Right ventricle myocardium inferior (tissue), 1 donor: ENCODE measurements at places on chromosomes 3 and 15. TPM values are rescaled to one million over a fixed set of nuclear protein-coding genes. Genes with fewer than 3 reads are reported as not detected.

DNA sequence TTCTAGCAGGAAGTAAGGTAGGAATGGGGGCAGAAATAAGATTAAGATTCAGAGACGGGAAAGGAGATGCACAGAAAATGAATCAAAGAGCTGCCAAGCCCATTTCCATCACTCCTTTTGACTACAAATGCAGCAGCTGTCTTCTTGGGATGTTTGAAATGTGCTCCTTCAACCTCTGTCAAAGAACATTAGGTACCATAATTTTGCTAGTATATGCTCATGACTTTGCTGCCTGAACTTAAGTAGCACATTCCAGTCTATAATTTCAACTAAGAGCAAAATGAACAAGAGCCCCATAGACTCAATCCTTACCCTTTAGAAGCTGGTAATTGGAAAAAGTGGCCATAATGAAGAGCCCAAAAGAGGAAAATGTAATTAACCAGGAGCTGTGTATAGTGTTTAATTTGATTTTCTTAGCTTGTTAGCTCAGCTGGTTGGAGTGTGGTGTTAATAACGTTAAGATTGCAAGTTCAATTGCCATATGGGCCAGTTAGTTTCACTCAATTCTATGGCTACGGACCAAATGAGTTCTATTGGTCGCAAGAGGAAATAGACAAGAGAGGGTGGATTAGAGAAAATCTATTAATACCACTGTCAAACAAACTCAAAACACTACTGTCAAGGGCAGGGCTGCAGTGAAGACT lies 349.9 kb downstream of the ZBBX start:
- DNase-seq, result no peak

DNA sequence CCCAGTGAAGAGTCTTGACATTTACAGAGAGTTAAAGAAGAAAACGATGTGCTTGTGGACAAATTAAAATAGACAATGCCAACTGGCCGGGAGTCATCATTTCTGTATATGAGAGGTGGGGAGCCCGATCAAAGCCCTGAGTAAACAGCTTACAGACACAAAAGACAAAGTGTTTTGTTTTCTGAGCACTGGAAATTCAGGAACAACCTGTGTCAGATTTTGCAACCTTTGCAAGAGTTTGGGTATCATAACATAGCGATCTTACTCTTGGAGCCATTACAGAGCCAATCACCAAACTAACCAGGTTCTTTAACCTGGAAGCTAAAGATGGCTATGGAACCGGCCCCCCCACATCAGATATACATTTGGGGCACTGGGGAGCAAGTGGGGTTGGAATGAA lies 101.9 kb upstream of the LRIG1 start:
- no peak for DNase-seq

DNA sequence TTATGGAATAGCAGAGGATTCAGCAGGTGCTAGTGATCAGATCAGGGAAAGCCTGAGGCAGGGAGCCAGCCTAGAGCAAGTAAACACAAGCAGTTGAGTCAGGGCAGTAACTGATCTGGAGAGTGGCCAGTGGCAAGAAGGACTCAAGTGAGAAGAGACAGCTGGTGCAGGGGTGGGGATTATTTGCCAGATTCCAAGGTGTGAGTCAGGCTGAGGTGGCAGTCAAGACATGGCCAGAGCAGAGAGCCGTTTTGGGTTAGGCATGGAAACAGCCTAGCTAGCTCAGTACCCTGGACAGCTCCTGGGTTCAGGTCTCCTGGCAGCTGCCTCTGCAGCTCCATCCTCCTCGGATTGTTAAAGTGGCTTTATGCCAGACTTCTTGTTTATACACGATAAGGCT lies 281.9 kb upstream of the ONECUT1 start:
- no peak for DNase-seq

DNA sequence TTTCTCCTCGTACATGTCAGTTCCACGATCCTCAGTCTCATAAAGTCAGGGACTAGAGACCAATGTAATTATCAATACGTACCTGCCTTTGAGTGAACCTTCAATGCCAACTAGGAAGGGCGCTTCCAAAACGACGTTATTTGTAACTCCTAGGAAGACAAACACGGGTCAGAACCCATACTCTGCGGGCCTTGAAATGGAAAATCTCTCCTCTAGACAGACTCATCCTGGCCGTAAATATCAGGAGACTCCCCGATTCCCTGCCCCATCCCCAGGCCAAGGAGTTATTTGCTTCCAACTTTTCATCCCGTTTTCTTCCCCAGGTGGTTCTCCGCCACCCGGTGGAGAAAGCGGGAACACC lies 578 bp downstream of the OIP5 start:
- no peak for DNase-seq

DNA sequence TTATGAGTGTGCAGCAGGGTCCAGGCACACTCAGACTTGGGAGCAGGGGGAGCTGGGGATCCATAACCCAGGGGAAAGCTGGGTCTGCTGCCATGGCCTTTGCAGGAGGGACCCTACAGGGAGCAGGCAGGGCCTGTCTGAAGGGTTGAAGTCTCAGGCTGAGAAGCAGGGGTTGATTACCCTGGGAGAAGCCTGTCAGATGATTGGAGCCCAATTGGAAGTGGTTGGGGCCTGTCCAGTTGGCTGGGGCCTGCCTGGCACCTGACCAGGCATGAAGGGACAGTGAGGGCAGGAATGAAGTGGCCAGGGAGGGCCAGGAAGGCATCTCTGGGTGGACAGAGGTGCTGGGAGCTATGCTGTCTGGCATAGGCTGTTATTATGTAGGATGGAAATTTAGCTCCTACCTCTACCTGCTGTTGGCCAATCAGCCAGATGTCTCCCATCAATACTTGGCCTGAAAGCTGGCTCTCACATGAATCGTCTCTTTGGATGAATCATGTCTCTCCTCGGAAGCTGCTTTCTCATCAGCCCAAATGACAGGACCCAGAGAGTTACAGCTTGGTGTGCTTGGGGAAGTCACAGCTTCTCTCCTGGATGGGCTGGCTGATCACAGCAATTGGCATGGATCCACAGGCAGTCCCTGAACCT lies 27.4 kb upstream of the SLCO2A1 start:
- DNase-seq, result no peak

- no peak for DNase-seq
Observed at GRCh38 chr3:159831466-159831865, 157.2 kb upstream of the IL12A start.

- no peak for DNase-seq
Observed at GRCh38 chr15:66941108-66941711, 124.2 kb upstream of the SMAD3 start.

DNA sequence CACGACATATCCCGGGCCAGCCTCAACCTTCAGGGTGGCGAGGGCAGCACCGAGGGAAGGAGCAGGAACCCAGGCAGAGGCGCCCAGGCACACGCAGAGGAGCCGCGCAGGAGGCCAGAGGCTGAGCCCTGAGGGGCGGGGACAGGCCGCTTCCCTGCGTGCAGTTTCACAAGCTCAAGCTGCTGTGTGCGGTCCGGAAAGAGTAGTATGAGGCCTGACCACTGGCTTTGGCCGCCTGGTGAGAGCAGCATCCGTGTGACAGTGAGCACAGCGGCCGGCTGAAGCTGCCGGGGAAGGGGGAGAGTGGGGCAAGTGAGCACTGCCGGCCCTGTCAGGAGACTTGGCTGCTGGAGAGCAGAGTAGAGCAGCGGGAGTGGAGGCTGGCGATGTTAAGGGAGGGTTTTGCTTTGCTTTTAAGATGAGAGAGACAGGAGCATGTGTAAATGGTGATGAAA lies 8.7 kb downstream of the ZDHHC19 start:
- DNase-seq, result peak; percentile 82

GRCh38 chr3:125142940-125143339 lies 69.6 kb downstream of the SLC12A8 start:
- DNase-seq, result no peak

GRCh38 chr3:25884981-25885380 lies 95.1 kb downstream of the OXSM start:
- DNase-seq, result no peak

DNA sequence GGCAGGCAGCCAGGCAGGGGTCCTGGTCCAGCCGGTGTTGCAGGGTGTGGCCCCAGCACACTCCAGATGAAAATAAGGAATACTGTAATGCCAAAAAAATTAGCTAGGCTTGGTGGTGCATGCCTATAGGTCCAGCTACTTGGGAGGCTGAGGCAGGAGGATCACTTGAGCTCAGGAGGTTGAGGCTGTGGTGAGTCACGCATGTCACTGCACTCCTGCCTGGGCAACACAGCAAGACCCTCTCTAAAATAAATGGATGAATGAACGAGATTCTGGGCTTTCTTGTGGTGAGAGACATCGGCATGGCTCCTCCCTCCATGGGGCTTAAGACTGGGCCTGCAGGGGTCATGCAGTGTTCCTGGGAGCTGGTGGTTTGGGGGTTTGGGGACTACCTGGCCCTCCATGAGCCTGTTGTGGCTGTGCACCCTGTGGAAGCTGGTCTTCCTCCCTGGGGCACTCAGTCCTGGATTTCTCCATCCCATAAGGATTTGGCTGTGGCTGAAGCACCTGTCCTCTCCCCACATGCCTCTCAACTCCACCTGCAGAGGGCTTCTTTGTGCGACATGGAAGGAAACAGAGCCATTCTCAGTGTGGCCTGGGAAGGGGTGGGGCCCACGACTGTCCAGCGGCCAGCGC lies 7.6 kb upstream of the RCCD1 start:
- DNase-seq, result no peak

DNA sequence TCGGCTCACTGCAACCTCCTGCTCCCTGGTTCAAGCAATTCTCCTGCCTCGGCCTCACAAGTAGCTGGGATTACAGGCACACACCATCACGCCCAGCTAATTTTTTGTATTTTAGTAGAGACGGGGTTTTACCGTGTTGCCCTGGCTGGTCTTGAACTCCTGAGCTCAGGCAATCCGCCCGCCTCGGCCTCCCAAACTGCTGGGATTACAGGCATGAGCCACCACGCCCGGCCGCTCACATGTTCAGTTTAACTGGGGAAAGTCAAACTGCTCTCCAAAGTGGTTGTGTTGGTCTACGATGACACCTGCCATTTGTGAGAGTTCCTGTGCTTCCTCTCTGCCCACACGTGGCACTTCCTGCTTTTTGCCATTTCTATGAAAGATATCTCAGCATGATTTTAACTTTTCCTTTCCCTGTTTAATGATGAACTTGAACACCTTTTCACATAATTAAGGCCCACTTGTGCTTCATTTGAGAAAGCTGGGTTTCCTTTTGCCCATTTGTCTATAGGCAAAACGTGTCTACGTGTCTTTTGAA lies 877 bp upstream of the GP5 start:
- DNase-seq, result no peak

Gene FAM3D
- total RNA-seq, result not detected

Gene CPN2
- 2.3 TPM for total RNA-seq

Gene FBLN2
- 81.1 TPM for total RNA-seq

Gene SLC9C1
- 0.95 TPM for total RNA-seq
